Stimulated activated CD8-positive, alpha-beta memory T cell treated with anti-CD3 and anti-CD28 coated beads, Interleukin-7, amount 100 ng/mL, for 24 hours (primary cell): ENCODE measurements at places on chromosomes 2 and 18.

DNA sequence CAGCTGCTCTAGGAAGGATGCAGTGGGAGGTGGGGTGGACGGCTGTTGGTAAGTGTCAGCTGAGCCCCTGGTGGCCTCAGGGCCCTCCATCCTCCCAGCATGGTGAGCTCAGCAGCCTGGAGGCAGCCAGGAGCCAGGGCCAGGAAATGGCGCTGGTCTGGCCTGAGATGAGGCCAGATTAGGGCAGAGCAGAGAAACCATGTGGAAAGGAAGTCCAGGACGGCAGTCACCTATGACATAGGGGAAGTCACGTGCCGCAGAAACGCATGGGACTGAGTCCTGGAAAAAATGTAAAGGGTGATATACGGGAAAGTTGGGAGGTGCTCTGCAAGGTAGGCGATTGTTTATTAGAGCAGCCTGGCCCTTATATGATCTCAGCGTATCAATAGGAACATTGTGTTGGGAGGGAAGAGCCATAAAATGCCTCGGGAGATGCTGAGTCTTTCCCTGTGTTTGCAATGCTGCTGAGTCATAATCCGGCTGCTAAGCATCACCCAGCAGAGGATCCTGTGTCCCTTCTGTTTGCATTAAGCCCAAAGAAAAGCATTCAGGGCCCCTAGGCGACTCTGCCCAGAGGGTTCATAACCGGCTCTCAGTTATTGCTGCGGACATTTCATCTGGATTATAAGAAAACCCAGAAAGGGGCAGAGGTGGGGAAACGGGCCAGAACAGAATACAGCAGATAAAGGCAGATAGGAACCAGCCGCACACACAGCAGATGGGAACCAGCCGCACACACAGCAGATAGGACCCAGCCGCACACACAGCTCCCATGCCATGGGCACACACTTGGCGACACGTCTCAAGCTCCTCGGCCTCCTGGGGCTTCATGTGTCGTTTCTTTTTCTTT lies 30.3 kb upstream of the B3GNT7 start:
- DNase-seq = no peak

- no peak for DNase-seq
These were observed 45.8 kb downstream of the PSMG2 start for GRCh38 chr18:12748671-12749070.

GRCh38 chr2:174337337-174338146 lies 2.8 kb downstream of the SP9 start:
- no peak for DNase-seq

DNA sequence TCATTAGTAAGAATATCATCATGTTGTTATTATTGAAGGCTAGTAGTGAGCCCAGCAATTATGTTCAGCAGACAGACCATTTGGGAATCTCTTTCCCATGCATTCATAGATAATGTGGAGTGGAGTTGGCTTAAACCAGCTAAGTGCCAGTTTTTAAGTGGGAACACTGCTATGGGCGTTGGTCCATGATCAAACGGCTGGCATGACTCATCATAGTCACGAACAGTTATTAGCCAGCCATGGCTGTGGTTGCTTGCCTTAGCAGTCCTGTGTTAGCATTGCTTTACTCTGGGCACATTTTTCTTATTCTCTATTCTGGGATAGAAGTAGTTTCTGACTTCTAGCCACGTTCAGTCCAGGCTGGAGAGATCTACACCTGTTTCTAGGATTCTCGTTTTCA lies 17.7 kb downstream of the EIF4E2 start:
- no peak for DNase-seq

GRCh38 chr2:237900891-237901831 lies 41.7 kb downstream of the RAMP1 start:
- DNase-seq = no peak

DNA sequence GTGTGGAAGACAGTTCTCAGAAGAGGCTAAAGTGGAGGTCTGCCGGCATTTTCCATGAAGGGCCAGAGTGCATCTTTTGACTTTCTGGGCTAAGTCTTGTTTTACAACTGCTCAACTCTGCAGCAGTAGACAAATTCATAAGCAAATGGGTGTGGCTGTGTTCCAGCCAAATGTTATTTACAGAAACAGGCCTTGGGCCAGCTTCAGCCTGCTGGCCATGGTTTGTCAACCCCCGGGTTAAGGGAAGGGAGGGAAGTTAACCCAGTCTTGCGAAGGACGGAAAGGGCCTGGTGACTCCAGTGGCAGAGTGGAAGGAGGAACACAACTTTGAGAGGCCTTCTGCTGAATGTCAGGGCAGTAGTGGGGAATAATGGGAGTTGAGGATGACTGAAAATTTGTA lies 34.3 kb upstream of the NCKAP5 start:
- DNase-seq = no peak

- DNase-seq = no peak
These were observed 84.6 kb upstream of the CAB39 start for GRCh38 chr2:230627806-230628724.

DNA sequence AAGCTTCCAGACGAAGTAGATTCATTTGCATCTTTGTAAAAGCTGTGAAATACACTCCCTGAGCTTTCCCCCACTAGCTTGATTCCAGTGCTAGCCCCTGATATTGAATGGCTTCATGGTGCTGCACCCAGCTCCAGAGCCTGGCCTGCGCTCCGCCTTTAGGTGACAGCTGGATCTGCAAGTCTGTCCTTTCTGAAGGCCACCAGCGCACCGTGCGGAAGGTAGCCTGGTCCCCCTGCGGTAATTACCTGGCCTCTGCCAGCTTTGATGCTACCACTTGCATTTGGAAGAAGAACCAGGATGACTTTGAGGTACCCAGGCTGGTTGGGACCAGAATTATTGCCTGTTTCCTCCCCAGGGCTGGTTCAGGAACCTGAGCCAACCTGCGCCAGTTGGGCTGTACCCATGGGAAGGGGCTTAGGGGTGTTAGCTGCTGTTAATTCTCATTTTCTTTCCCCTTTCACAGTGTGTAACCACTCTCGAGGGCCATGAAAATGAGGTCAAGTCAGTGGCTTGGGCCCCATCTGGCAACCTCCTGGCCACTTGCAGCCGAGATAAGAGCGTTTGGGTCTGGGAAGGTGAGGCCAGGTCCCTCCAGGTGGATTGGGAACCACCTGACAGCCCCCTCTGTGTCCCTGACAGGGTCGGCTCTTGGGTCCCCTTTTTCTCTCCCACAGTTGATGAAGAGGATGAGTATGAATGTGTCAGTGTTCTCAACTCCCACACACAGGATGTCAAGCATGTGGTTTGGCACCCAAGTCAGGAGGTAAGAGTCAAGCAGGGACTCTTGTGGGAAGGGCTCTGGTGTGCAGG lies 1.3 kb downstream of the CIAO1 start:
- no peak for DNase-seq

DNA sequence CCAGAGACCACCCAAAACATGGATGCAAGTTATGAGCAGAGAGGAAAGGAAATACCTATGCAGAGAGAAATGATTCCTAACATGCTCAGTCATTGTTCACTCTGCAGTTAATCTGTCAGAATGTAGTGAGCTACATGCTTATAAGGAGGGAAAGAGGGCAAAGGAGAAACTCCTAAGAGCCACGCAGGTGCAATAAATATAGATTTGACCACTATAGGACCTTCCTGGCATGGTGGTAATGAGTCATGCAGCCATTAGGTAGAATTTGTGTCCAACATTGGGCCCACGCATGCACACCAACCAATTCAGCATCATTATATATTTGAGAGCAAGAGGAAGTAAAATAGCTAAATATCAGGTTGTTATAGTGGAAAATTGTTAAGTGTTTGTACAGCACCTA lies 699.9 kb downstream of the DSC3 start:
- DNase-seq = no peak

DNA sequence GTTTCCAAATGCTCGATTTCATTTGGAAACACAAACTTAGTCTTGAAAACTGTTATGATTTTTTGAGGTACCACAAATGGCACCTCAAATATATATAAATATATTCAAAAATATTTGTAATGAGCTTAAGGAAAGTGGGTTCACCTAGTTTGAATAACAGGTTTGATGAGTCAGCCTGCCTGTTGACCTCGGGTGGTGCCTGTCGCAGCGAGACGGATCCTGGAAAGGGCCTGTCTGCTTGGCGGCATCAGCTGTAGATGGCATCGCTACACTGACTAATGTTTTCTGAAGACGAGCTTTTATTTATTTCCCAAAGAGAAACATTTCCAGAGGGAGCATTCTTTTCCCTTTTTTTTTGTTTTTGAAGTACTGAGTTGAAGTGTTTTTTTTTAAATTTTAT lies 6.9 kb downstream of the ALLC start:
- DNase-seq = no peak
